ENCODE measurements at places on chromosomes 5 and 9.

DNA sequence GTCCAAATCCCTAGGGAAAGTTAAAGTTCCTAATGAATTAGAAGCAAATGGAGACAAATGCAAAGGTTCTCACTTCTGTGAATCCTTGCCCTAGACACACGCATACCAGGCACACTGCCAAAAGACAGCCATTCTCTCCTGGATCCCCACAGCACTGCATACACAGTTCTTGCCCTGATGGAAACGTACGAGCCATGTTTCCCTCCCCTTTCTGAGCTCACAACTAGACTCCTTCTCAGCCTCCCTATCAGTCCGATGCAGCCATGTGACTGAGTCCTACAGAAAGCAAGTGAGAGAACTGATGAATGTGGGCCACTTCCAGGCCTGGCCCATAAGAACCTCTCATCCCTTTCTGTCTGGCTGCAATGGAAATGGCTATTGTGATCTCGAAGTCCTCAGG, 92.0 kb downstream of the ZNF608 start:
- no peak for DNase-seq

DNA sequence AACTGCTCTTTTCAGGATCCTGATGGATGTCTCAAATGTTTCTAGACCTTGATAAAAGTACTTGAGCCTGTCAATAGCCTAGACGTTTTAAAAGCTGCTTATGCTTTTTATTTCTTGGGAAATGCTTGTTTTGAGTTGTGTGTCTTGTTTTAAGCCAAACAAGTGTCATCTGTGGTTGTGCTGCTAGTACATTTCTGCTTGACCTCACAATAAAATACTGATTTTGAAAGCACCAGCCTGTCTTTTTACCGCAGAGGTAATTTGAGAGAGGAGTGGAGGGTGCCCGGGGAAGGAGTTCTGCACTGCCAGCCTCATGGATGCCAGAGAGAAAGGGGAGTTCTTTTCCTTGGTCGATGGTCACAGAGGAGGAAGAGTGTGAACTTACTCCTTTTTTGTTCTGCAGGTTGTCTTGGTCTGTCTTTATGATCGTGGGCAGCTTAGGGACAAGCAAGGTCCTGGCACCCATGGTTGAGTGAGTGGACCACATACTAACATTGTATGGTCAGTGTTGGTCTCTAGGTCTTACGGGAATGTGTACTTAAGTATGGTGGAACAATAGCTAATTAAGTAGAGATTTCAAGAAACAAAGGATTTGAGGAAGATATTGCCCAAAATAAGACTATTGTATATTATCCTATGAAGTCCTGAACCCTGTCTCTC, 61.0 kb downstream of the TRIO start:
- DNase-seq: no peak

- DNase-seq: no peak
Measured at GRCh38 chr9:136519263-136520052, 26.4 kb downstream of the NOTCH1 start.

- DNase-seq: peak; percentile 65
Measured at GRCh38 chr5:148740966-148741742, 85.3 kb upstream of the ADRB2 start.
